Ammon's horn (tissue), 1 donor: ENCODE measurements at places on chromosomes 4 and X.

- no peak for DNase-seq
These were observed 66.6 kb downstream of the EIF4E start for GRCh38 chr4:98862371-98862770.

DNA sequence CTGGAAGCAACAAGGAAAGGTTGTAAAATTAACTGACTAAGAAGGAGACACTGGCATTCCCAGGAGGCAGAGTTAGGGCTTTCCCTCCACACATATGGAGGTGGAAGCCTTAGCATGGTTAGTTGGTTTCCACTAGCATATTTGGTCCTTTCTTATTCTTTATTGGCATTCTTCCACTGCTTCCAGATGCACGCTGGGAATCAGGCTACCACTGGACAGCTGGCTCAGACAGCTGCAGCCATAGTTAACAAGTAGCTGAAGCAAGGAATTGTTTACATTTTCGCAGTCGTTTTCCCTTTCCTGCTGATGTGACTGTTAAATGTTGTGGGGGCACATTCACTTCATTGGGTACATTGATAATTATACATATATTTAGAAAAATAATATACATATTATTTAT is 169.2 kb downstream of the GRIA2 start:
- no peak for DNase-seq

GRCh38 chr4:105145156-105145902 is 1.3 kb upstream of the TET2 start:
- peak; percentile 12 for DNase-seq

GRCh38 chr4:56804551-56804950 is 16.9 kb downstream of the SPINK2 start:
- DNase-seq, result no peak

GRCh38 chr4:53234111-53234510 is 131.8 kb downstream of the SCFD2 start:
- no peak for DNase-seq

DNA sequence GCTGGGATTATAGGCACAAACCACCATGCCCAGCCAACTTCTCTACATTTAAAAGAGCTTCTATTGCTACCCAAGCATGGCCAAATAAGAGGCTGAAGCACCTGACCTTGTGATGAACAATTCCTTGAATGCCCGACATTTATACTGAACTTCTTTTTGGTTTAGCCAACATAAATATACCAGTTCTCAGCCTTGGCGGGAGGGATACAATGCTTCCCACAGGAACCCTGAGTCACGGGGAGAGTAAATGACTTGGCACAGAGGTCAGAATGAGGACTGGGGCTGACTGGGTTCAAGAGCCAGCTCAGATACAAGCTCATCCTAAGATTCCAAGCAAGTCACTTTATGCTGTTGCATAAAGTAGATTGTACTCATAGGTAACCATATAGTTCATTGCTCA is 6.1 kb downstream of the HOPX start:
- DNase-seq, result no peak

DNA sequence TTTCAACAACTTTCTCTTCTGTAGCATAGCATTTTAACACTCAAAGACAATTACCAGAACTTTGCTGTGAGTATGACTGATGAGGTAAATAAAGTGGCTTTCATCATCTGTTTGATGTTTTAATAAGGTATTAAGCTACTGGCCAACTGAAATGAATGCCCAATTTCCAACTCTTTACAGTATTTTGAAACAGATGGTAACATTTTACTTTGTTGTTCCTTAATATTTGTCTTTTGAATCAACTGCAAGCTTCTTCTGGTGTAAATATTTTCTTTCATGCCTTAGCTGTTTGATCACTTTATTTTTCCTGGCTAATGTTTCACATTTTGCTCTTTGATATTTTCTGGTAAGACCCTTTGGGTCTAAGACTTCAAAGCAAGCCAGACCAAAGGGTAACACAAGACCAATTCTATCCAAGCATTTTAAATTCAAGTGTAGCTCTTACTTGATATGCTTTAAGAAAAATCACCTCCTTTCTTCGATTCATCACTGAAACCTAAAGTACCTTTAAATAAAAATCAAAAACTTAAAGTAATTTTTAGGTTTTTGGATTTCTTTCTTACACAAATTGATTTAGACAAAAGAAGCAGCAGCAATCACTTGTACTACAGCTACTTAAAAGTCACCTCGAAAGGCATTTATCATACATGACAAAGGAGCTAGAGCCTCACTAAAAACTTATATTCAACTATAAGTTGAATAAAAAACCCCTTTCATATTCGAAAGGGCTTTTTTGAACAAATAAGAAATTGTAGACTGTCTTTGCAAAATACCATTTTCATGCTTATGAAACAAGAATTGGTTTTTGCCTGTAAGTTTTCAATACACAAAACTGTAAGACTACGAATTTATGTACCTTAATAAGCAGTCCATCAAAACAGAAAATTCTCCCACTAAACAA is 57.6 kb downstream of the TBCK start:
- DNase-seq, result no peak

- DNase-seq, result no peak
These were observed 100.3 kb downstream of the PAPSS1 start for GRCh38 chr4:107619731-107620130.

GRCh38 chrX:15814771-15815365 is 24.6 kb downstream of the ZRSR2 start:
- no peak for DNase-seq

- DNase-seq, result no peak
These were observed 24.9 kb upstream of the ANXA5 start for GRCh38 chr4:121721700-121722099.

- DNase-seq, result no peak
These were observed 10.3 kb downstream of the MAOA start for GRCh38 chrX:43666311-43666912.

- no peak for DNase-seq
These were observed 102.5 kb downstream of the PTTG2 start for GRCh38 chr4:38062776-38063097.

DNA sequence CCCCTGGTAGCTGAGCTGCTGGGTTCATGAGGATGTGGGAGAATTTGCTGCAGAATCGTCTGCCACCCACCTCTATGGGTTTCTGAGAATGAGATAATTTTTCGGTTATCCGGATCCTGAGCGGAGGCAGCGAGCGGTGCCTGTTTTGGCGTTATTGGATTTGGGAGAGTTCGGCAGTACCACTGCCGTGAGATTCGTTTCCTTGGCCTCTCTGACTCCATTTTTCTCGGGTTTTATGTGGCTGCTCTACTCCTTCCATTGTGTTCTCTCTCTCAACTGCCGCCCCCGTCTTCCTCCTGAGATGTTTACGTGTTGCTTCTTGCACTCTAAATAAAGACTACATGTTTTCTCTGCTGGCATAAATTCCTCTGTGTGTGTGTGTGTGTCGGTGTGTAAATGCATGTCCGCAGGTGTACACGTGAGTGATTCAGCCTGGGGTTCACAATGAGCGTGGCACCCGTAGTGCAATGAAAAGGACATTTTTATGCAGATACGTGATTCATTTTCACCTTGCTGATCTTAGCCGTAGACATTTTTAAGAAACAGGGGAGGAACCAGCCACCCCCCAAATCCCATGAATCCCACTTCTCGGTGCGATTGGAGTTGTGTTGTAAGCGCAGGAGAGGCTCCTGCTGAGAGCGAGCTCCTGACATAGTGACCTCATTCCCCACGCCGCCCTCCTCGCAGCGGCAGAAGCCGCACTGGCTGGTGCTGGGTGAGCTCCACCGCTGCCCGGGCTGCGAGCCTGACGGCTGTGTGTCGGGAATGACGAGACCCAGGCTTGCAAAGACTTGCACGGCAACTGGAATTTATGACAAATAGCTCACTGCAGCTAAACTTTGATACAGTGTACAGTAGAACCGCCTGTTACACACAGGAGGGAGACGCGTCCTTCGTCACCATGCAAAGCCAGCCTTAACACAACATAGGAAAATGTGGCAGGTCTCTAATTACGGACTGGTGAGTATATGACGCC is 82.2 kb downstream of the STOX2 start:
- peak; percentile 85 for DNase-seq

- DNase-seq, result peak; percentile 44
These were observed 58.4 kb upstream of the TET2 start for GRCh38 chr4:105088110-105088879.

DNA sequence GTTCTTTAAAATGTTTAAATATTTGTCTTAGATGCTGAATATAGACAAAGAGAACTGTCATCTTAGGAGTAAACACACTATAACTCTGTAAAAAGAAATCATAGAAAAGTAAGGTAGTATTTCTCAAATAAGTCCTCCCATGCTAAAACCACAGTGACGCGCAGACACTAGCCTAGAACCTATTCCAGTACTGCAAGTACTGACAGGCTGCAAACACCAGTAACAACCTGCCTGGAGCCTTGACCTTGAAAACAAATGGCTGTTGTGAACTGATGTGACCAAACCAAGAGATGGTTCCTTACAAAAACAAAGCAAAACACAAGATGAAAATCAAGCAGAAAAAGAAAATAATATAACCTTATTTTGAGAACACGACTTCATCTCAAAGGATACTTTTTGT is 8.5 kb downstream of the TIFA start:
- no peak for DNase-seq

DNA sequence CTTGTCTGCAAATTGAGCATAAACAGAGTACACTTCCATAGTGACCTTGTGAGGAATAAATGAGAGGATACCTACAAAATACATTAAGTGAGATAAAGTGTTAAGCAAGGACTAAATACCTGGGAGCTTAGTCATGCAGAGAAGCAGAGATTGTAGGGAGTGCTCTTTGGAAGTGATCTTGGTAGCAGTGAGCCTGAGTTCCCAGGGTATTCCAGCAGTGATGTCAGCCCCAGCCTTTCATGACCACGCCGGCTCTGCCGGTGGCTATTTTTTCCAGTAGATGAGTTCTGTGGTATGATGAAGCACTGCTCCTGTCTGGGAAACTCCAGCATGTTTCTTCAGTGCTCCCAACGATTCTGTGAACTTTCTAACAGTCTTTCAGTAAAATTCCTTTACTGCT is 391.5 kb upstream of the IGFBP7 start:
- DNase-seq, result no peak

GRCh38 chrX:108537005-108537404 is 97.4 kb downstream of the COL4A5 start:
- peak; percentile 17 for DNase-seq

- no peak for DNase-seq
These were observed 1100.9 kb downstream of the RPA4 start for GRCh38 chrX:97984641-97985040.

- DNase-seq, result no peak
These were observed 173.4 kb downstream of the PAPSS1 start for GRCh38 chr4:107546638-107547037.

DNA sequence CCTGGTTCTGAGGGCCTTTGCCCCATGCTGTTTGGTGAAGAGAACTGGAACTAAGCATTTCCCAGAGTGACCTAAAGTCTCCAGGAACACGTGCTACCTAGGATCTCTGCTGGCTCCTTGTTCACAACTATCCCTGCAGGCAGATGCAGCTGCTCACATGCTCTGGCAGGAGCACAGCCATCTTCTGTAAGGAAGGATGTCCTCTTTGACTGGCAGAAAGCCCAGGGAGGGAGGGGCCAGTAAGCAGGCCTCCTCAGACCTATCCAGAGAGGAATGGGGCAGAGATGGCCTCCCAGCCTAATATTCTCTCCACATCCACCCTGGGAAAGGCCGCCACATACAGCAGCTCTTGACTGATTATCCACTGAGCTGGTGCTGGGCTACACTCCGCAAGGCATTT is 142.8 kb upstream of the EOLA2 start:
- DNase-seq, result no peak

GRCh38 chr4:75040703-75041102 is 107.8 kb downstream of the PARM1 start:
- no peak for DNase-seq

DNA sequence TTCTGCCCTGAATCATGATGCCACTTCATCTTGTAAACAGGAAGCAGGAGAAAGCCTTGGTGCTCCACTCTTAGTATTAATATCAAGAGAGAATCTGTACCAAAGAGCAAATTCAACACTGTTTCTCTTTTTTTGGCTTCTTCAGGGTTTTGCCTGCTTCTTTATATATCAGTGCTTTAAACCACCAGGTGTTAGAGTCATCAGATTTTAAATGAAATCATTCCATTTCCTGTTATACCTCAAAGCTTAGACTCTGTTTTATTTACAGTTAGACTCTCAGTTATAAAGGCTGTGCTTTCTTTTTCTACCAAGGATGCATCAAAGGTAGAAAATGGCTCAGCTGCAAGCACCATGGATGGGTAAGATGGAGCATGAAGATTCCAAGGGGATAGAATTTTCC is 350.9 kb downstream of the CAMK2D start:
- no peak for DNase-seq

DNA sequence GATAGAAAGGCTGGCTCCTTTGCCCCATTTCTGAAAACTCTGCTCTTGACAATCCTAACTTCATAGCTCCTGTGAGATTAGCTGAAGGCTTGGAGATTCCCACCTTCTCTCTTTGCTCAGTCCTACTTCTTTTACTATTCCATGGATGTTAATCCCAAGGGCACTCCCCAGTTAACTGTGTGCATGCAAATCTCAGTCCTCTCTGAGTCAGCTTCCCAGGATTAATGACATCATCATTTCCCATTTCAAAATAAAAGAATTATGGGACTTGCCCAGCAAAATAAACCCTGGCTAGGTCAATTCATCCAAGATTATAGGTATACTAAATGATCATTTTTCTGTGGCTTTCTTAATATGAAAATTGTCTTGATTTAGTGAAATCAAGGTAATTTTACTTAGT is 328.6 kb upstream of the NR3C2 start:
- no peak for DNase-seq

GRCh38 chr4:99827454-99827853 is 10.8 kb downstream of the DAPP1 start:
- DNase-seq, result no peak

- no peak for DNase-seq
These were observed 6.1 kb downstream of the IL9R start for GRCh38 chrX:156003486-156004185.

DNA sequence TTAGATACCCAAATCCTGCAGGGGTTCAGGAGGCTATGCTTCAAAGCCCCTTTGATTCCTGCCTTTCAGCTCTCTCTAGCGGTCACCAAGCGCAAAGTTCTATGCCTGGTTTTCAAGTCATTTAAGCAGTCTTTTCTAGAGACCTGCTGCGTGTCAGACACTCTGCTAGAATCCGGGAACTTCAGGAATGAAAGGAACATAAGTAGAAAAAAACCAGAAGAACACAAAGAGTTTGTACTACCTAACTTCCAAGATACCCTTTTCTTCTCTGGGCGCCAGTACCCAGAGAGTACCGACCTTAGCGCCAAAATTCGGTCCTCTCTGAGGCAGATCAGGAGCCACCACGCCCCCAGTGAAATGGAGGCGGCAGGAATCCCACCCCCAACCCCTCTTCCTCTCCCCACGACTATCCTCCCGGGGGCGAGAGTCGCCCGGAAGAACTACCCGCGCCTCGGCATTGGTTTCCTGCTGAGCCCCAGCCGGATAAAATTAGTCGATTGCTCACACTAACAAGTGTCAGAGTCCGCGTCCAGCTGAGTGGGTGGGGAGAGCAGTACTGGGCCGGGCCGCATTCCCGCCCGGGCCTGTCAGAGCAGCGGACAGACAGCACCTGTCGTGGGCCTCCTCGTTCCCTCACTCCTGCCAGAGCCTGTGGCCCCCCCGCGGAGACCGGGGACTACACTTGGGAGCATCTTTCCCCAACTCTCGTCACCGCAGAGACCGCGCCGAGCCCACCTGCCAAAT is 78.8 kb downstream of the RLIM start:
- DNase-seq, result peak; percentile 74
